A673 (cell line): ENCODE measurements at places on chromosomes 6 and 20. TPM values are rescaled to one million over a fixed set of nuclear protein-coding genes. Genes with fewer than 3 reads are reported as not detected.

GRCh38 chr20:57582029-57582378 is 21.1 kb downstream of the PCK1 start:
- no peak for DNase-seq
- peak overlapping the region; percentile 78 for H3K27ac ChIP-seq
- H3K4me1 ChIP-seq, result peaks cover 40% of the 10 kb centered on the region

DNA sequence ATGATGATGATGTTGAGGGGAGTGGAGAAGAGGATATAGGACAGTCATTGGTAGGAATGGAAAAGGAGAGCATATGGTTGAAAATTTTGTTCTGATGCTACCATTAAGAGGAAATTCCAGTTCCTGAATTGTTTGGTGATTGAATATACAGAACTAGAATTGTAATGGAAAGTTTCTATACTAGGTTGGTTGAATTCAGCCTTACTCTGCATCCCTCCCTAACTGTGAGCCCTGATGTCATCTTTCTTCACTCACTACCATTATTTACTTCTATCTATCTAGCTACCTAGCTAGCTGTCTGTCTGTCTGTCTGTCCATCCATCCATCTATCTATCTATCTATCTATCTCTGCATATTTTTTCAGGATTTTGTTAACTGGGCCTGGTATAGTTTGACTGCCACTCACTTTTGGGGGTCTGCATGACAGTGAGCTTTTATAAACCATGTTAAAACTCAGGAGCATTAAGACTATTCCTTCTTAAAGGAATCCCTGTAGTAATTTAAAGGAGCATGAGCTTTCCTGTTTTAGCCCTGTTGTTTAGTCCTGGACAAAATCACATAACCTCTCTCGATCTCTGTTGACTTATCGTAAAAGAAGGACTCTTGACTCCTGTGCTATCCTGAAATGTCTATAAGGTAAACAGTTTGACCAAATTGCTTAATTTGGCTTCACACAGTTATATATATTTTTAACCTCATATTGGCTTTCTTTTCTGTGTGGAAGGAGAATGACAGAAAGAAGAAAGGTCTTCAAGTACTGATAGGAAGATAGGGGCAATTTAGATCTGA is 71.4 kb downstream of the AKAP7 start:
- no peak overlapping the region for H3K4me3 ChIP-seq
- peaks cover 8% of the 10 kb centered on the region for H3K36me3 ChIP-seq

- no peak for DNase-seq
- no peaks in the 10 kb centered on the region for H3K27me3 ChIP-seq
- no peaks in the 10 kb centered on the region for H3K36me3 ChIP-seq
- H3K4me3 ChIP-seq, result no peak overlapping the region
Observed at GRCh38 chr6:226516-227073, 65.7 kb upstream of the DUSP22 start.

Gene SEL1L2
- total RNA-seq, result not detected in 2 replicates

Gene BMP2
- total RNA-seq, result not detected in 2 replicates

DNA sequence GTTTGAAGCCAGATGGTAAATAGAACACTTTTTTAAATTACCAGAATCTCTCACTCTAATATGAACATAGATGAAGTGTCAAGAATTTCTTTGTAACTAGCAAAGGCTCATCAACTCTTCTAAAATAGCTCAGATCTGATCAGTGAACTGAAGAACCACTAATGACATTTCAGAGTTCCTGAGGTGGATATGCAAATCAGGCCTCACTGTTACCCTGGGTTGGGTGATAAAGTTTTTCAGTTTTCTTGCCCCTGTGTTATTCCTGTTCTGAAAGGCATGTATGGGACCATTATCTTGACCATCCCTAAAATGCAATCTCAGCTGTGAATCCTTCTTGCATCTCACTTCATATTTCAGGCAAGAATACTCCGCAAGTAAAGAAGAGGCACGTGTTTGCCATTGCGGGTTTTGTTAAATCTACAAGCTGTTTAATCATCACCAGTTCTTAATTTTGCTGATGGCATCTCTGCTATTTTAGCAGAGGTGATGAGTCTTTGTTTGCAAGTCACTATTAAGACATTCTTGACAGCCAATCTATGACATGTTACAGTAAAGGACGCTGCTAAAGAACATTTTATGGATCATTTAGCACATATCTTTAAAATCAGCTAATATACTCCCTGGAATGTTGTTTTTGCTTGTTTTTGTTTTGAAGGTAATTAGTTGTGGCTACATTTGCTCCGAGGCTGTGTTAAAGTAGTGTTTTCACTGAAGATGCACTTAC is 47.9 kb downstream of the KHDC1L start:
- no peak for DNase-seq
- H3K4me3 ChIP-seq, result no peak overlapping the region
- no peak overlapping the region for H3K27ac ChIP-seq

DNA sequence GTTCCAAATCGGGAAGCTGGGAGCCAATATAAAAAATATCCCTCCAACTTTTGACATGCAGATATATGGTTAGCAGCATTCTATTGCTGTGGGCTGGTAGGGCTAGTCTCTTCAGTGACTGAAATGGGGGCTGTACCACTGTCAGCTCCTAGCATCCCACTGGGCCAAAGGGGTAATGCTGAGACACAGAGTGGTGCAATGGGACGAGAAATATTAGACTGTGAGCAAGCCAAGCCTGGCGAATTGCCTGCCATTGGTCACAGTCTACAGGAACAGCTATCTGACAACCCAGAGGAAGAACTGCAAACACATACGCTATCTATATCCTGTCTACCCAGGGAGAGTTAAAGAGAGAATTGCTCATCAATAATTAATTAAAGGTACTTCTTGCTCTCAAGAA is 3.5 kb downstream of the SLC35F1 start:
- peak; percentile 3 for DNase-seq
- no peak overlapping the region for H3K4me3 ChIP-seq
- H3K4me1 ChIP-seq, result peaks cover 15% of the 10 kb centered on the region
- peaks cover 39% of the 10 kb centered on the region for H3K27me3 ChIP-seq

Gene MEI4
- not detected in 2 replicates for total RNA-seq

- peak overlapping the region; percentile 95 for H3K27ac ChIP-seq
- no peaks in the 10 kb centered on the region for H3K36me3 ChIP-seq
- H3K4me1 ChIP-seq, result no peaks in the 10 kb centered on the region
Observed at GRCh38 chr20:18287546-18287914, 797 bp upstream of the ZNF133 start.

DNA sequence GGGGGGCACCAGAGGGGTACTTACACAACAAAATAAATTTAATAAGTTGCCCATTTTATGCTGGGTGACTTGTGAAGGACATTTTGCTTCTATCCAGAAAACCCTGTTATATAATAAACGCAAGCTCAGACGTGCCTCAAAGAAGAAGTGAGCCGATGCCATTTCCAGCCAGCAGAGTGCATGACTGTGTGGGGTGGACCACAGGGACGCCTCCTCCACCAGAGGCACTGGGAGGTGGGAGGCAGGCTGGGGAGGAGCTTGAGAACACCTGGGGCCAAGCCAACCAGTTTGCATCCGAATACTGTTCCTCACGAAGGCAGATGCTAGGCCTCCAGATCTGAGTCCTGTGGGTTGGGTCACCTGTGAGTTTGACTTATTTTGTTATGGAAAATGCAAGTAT is 363.8 kb downstream of the RNGTT start:
- no peaks in the 10 kb centered on the region for H3K36me3 ChIP-seq
- no peaks in the 10 kb centered on the region for H3K27me3 ChIP-seq
- no peak overlapping the region for H3K27ac ChIP-seq
- no peak for DNase-seq
- H3K4me3 ChIP-seq, result no peak overlapping the region

- H3K4me1 ChIP-seq, result no peaks in the 10 kb centered on the region
- DNase-seq, result no peak
- H3K27me3 ChIP-seq, result no peaks in the 10 kb centered on the region
Observed at GRCh38 chr6:158184608-158185007, 16.5 kb downstream of the GTF2H5 start.

DNA sequence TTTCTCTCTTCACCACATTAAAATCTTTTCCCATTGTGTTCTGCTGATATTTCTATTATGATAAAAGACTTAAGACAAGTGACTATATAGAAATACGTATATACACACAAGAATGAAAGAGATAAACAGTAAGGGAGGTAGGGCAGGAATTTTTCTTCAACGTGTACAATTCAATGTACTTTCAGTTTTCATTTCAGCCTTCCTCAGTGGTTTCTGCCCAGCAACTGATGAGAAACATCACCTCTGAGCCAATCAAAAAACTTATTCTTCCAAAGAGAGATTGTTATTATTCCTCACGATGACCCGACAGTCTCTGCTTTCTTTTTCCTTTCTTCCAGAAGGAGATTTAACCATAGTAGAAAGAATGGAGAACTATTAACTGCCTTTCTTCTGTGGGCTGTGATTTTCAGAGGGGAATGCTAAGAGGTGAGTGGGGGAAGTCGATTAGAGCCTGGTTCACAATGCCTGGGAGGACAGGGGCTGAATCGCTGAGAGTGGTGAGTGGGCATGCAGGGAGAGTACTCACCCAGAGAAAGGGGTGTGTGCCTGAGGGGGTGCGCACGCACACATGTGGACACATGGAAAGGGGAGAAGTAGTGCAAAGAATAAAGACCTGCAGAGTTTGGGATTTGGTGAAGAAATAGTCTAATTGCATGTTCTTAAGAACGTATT is at the start of gene BTN3A1:
Gene BTN3A1, plus strand, starts transcription at position 289 of the 672 bp plus-strand sequence. CDS start 3,289 bp downstream, outside the sequence.
- no peaks in the 10 kb centered on the region for H3K36me3 ChIP-seq
- H3K27me3 ChIP-seq, result no peaks in the 10 kb centered on the region
- peak within 1 kb of the TSS; percentile 79 for H3K27ac ChIP-seq

- peaks cover 66% of the 10 kb centered on the region for H3K36me3 ChIP-seq
- no peaks in the 10 kb centered on the region for H3K27me3 ChIP-seq
- H3K4me1 ChIP-seq, result peaks cover 9% of the 10 kb centered on the region
- peak; percentile 46 for DNase-seq
- H3K27ac ChIP-seq, result peak overlapping the region; percentile 15
Observed at GRCh38 chr20:32231847-32232246, 24.2 kb downstream of the POFUT1 start.

Gene MUC21
- not detected in 2 replicates for total RNA-seq

Gene VGLL2
- total RNA-seq, result not detected in 2 replicates

DNA sequence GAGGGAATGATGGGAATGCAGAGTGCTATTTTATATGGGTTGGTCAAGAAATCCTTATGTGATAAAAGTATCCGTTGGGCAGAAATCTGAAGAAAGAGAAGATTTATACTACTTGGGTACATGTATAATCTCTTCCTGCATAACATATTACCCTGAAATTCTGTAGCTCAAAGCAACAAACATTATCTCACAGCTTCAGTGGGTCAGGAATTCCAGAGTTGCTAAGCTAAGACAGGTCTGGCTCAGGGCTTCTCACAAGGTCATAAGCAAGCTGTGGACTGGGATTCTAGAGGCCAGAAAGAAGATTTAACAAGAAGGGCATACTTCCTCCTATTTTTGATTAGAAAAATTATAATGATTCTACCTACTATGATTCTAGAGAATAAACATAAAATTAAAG is 172.5 kb upstream of the THEMIS start:
- peaks cover 3% of the 10 kb centered on the region for H3K36me3 ChIP-seq
- H3K4me1 ChIP-seq, result no peaks in the 10 kb centered on the region
- no peak for DNase-seq
- no peaks in the 10 kb centered on the region for H3K27me3 ChIP-seq

- no peak within 1 kb of the TSS for H3K4me3 ChIP-seq
- peak; percentile 47 for DNase-seq
- H3K4me1 ChIP-seq, result no peaks in the 10 kb centered on the region
- no peak within 1 kb of the TSS for H3K27ac ChIP-seq
- H3K27me3 ChIP-seq, result peaks cover 99% of the 10 kb centered on the region
Observed at GRCh38 chr6:135851442-135852271, at the start of gene PDE7B. PDE7B (plus strand) TSS chr6:135851701.

Gene CAP2
- 18.4 and 20.8 TPM in 2 replicates for total RNA-seq

GRCh38 chr6:119277052-119277451 is 72.5 kb downstream of the MAN1A1 start:
- DNase-seq, result no peak
- no peak overlapping the region for H3K4me3 ChIP-seq
- H3K27ac ChIP-seq, result no peak overlapping the region
- no peaks in the 10 kb centered on the region for H3K27me3 ChIP-seq

Gene CYP24A1
- total RNA-seq, result 0.33 and 0.56 TPM in 2 replicates

- H3K4me1 ChIP-seq, result no peaks in the 10 kb centered on the region
- no peak for DNase-seq
- no peaks in the 10 kb centered on the region for H3K27me3 ChIP-seq
- H3K4me3 ChIP-seq, result no peak overlapping the region
Observed at GRCh38 chr6:38512211-38512610, 127.5 kb downstream of the BTBD9 start.

- no peaks in the 10 kb centered on the region for H3K36me3 ChIP-seq
- no peak overlapping the region for H3K27ac ChIP-seq
- peaks cover 30% of the 10 kb centered on the region for H3K4me1 ChIP-seq
- no peaks in the 10 kb centered on the region for H3K27me3 ChIP-seq
- no peak for DNase-seq
- no peak overlapping the region for H3K4me3 ChIP-seq
Observed at GRCh38 chr20:61442075-61442670, 190.1 kb downstream of the CDH4 start.

DNA sequence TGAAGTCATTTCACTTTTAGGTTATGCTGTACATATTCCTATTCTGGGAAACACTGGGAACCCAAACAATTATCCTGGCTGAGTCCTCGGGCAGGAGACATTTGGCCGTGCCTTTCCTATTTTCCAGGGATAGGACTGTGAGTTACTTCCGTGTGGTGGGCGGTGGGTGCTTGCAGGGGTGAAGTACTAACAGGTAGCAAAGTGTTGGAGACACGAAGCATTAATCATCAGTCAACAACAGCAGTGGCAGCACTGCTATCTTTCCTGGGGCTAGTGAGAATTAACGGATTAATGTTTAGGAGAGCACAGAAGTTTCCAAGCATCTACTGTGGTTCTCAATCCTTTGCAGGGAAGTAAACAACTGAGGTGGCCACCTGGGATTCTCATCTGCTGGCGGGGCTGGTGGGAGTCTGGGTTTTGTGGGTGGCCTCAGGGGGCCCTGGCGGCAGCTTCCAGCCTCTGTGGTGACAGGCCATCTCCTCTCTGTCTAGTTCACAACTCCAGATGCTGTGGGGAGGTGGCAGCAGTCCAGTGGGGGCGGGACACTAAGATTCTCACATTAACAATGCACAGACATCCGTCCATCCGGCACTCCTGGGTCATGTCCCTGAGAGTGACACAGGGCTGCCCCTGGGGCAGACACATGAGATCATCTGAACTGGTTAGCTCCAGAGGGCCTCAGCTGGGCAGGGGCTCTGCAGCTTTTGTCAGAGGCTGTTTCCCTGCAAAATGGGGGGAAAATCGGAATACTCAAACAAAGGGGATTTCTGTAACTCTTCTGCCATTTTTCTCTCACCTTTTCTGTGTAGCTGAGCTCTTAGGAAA is 90.9 kb downstream of the GJA10 start:
- no peaks in the 10 kb centered on the region for H3K36me3 ChIP-seq
- no peak overlapping the region for H3K27ac ChIP-seq
- peaks cover 23% of the 10 kb centered on the region for H3K4me1 ChIP-seq
- no peak overlapping the region for H3K4me3 ChIP-seq
- peaks cover 38% of the 10 kb centered on the region for H3K27me3 ChIP-seq
- DNase-seq, result peak; percentile 25

DNA sequence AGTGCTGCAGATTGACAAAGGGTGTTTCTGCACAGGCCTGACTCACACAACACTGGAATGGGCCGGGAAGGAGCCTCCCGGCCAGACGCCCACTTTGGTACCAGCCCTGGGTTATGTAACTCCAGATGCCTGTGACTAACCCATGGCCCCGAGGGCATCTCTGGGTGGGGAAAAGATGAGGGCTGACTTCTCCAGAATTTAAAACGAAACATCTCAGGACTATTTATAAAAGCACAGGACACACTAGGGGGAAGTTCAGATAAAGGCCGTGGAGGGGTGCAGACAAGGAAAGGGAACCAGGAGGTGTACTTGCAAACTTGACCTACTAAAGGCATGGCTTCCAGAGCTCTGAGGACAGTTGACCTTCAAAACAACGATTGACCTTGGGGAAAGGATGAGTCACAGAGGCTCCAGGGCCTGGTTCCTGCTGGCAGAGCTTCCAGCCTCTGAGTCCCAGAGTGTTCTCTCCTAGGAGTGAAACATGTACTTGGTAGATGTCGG is 196.9 kb downstream of the NFATC2 start:
- no peak for DNase-seq
- H3K27me3 ChIP-seq, result no peaks in the 10 kb centered on the region
- H3K27ac ChIP-seq, result no peak overlapping the region
